ENCODE measurements at places on chromosomes 6 and 20.

GRCh38 chr20:13286052-13286451 is 65.0 kb downstream of the ISM1 start:
- DNase-seq: no peak

DNA sequence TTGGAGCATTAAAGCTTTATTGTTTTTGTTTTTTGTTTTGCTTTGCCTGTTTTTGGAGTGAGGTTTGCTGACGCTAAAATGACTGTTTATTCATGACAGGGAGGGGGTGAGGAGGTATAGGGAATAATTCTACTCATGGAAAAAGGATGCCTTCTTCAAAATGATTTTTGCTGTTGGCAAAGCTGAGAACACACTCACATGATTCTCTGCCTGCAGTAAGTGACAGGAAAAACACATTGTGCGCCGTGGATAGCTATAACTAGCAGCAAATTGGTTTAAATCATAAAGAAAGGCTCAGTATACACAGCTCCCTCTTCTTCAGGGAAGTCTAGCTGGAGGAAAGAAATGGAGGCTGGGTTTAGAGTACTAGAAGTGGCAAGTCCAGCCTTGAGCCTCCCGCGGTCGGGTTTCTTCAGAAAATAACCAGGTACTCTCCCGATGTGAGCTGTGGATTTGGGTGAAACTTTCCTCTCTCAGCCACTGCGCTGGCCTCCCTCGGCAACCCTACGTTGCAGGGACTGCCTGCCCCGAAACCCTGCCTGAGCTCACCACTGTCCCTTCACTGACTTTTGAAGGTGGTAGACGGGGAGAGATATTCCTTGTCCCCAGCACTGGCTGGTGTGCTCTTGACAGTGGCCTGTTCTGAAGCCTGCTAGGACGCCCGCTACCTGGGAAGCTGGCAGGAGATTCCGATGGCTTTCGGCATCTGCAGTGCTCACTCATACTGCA is 278.2 kb downstream of the NRN1 start:
- no peak for DNase-seq

DNA sequence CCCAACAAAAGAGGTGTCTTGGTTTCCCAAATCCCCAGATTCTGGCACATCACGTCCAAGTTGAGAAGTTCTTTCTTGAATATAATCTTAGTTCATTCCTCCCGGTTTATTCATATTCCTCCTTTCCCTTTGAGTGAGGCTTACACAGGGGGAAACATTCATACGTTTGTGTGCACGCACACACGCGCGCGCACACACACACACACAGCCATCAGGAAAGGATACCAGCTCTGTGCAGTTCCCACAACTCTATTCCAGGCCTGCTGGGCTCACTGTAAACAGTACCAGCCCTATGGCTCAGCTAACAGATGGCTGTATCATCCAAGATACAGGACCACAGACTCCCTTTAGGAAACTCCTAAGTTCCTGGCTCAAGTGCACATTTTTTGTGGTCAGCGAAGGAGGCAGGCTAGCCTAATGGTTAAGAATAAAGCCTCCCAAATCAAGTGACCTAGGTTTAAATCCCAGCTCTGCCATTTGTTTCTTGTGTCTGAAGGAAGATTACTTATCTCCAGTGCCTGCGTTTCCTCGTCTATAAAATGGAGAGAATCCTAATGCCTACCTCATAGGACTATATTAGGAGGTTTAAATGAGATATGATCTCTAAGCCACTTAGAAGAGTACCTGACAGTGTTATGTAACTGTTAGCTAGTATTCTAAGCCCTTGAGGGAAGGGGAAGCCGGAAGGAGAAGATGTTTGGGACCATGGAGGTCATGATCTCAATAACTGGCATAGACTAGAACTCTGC is 3.7 kb upstream of the TAF8 start:
- peak; percentile 32 for DNase-seq

GRCh38 chr20:11431621-11432020 is 486.1 kb upstream of the BTBD3 start:
- no peak for DNase-seq

GRCh38 chr6:105001906-105002305 is 45.0 kb downstream of the LIN28B start:
- no peak for DNase-seq

GRCh38 chr20:35172434-35172806 is 548 bp downstream of the PROCR start:
- no peak for DNase-seq

GRCh38 chr6:142055219-142055618 is 77.5 kb upstream of the GJE1 start:
- no peak for DNase-seq

DNA sequence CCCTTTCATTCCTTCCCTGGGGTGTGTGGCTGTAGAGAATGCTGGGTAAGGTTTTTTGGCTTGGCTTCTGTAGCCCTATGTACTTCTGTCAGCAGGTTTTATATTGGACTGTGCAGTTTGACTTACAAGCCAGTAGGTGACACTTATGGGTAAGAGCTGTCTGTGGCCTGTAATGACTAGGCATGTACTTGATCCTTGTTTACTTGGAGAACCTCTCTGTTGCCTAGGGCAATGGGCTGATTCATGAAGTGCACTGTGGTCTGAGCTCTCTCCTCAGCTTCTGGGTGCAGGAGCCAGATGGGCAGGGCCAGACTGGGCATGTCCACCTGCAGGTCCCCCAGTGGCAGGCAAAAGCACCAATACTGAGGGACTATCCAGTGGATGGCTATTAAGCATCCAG is 544.6 kb downstream of the ADGRB3 start:
- no peak for DNase-seq

DNA sequence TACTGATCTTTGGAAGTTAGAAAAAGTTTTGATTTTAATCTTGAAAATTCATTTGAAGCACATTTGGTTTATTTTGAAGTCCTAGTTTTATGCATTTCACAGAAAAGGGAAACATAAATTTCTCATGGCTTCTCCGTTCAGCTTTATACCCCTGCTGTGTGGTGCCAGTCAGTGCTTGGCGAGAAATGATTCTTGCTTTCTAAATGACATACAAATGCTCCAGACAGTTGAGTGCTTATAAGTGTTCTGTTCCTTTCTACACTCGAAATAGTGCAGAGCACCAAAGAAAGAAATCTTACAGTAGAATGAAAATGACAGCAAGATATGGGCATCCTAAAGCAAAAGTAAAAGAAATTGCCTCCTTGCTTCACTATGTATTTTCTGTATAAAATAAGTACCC is 9.0 kb upstream of the ZNF292 start:
- DNase-seq: no peak

GRCh38 chr20:42979720-42980119 is 210.0 kb downstream of the PTPRT start:
- no peak for DNase-seq

- DNase-seq: no peak
These were observed 197.9 kb upstream of the GRIK2 start for GRCh38 chr6:101195588-101195987.

GRCh38 chr6:41593406-41593805 is 44.9 kb upstream of the MDFI start:
- DNase-seq: no peak

DNA sequence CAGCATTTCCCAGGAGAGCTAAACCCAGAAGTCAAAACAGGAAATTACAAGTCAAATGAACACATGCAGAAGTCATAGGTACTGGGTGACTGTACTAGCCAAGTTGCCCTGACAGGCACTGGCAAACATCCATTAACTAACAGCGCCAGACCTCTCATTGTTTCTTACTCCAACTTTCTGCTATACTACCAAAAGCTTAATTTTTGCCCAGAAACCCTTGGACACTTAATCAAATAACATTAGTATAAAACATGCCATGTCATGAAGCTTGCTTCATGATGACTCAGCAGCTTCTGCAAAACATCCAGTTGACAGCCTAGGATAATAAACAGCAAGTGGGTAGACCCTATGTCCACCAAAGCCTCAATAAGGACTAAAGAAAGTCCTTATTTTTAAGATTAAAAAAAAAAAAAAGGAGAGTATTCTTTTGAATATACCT is 3.5 kb downstream of the NUP153 start:
- peak; percentile 46 for DNase-seq

GRCh38 chr20:51169813-51170212 is 146.9 kb upstream of the KCNG1 start:
- DNase-seq: no peak

DNA sequence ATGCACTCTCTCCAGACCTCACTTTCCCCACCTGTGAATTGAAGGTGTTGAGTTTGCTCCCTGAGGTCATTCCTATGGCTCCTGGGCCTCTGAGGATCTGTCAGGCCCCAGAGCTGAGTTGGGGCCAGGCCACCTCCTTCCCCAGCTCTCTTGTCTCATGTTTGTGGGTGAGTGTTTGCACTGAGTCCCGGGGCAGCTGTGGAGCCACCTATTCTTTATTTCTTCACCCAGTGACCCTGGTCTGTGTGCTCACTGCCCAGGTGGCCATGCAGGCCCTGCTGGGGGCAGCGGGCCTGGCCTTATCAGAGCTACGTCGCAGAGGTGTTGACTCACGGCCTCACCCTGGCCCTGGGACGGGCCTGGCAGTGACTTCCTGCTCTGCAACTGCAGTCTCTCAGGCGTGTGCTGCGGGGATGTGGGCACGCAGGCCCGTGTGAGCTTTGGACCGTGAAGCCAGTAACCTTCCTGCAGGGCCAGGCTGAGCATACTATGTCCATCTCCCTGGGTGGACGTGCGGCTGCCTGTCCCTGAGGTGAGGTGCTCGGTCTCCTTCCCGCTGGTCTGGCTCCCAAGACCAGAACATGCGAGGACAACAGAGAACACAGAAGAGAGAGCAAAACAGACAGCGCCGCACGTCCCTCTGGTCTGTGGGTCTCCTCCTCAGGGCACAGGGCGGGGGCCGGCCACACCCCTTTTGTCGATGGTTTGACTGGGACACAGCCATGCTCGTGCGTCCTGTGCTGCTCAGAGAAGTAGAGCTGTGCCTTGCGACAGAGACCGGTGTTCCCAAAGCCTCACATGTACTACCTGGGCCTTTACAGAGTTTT is 12.1 kb downstream of the TMEM181 start:
- no peak for DNase-seq

DNA sequence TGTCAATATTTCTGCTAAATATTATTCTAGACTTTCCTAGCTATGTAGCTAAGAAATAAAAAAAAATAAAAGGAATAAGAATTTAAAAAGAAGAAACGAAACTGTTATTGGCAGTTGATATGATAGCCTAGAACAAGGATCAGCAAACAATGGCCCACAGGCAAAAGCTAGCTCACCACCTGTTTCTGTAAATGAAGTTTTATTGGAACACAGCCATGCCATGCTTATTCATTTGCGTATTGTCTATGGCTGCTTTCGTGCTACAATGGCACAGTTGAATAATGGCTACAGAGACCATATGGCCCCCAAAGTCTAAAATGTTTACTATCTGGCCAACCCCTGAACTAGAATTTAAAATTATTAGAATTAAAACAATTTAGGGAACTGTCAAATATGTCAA is 952.6 kb upstream of the MAP3K7 start:
- DNase-seq: no peak

GRCh38 chr6:112997421-112998085 is 650.4 kb downstream of the RFPL4B start:
- DNase-seq: no peak

DNA sequence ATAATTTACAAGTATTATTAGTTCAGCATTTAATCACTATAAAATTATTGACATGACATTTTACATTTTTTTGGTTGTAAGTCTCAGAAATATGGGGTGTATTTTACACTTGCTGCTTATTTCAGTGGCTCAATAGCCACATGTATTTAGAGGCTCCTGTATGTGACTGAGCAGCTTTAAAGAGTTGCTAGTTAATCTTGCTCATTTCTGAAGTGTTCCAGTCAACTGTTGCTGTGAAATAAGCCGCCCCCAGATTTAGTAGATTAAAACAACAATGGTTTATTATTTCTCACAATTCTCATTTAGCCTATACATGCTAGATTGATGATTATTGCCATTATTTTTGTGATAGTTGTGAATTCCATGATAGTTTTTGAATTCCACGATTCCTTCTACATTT is 23.0 kb downstream of the CD109 start:
- DNase-seq: no peak

GRCh38 chr20:5442101-5442500 is 125.3 kb upstream of the PROKR2 start:
- DNase-seq: no peak

- no peak for DNase-seq
These were observed 44.1 kb upstream of the ADGRF4 start for GRCh38 chr6:47654255-47654654.

DNA sequence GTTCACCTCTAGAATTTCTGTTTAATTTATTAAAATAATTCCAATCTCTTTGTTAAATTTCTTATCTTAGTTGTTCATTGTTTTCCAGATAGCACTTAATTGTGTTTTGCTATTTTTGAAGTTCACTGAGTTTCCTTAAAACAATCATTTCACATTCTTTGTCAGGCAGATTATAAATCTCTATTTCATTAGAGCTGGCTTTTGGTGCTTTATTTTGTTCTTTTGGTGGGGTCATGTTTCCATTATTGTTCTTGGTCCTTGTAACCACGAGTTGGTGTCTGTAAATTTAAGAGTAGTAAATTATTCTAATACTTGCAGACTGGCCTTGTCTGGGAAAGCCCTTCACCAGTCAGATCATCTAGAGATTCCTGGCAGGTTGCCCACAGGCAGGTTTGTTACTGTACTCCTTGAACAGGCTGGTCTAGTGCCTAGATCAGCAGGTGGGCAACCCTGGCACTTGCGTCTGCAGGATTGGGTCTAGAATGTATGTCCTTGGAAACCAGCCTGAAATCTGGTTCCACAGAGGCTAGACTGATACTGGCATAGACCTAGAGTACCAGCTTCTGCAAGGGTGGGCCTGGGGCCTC is 110.4 kb downstream of the ADGB start:
- DNase-seq: no peak

- no peak for DNase-seq
These were observed 76.3 kb downstream of the DTNBP1 start for GRCh38 chr6:15586503-15586902.

GRCh38 chr6:32553037-32553742 is 23.1 kb upstream of the HLA-DRB5 start:
- DNase-seq: no peak
